H1 (cell line): ENCODE measurements at places on chromosomes 2 and 18. TPM values are rescaled to one million over a fixed set of nuclear protein-coding genes. Genes with fewer than 3 reads are reported as not detected.

DNA sequence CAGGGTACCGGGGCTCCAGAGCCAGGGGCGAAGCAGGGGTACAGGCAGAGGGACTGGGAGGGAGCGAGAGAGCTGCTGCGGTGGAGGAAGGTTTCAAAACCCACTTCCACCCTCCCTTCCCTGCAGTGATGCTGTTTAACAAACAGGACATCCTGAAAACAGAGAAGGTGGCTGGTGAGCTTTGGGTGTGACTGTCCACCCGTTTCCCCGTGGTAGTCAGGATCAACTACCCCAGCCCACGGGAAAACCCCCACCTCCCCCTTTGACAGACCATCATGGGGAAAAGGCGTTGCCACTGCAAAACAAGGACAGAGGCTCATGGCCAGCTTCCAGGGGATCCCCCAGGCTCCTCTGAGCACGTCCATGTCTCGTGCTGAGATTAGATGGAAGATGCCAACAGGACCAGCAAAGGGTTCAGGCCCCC, 12.9 kb downstream of the TMEM185B start:
- no peak overlapping the region for H3K27ac ChIP-seq
- no peaks in the 10 kb centered on the region; the same call in 1 of the 2 replicates for H3K27me3 ChIP-seq
- H3K4me3 ChIP-seq, result no peak overlapping the region
- H3K4me1 ChIP-seq, result no peaks in the 10 kb centered on the region
- H3K36me3 ChIP-seq, result no peaks in the 10 kb centered on the region

DNA sequence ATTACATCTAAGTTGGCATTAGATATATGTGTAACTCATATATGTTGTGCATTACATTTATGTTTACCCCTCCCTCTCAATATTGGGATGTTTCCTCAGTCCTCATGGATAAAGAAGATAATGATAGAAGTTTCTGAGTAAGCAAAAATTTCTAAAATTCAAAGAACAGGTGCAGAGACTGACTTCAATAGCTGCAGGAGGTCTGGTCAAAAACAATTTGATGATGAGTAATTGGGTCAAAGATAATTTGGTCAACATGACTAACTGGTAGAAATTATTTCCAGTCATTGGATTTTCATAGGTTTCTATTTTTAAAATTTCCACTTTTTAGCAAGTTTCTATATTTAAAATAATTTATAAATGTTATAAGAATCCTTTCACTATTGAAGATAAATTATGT, 1130.9 kb upstream of the SLC39A10 start:
- no peak for DNase-seq
- H3K27ac ChIP-seq, result no peak overlapping the region
- H3K36me3 ChIP-seq, result no peaks in the 10 kb centered on the region
- no peaks in the 10 kb centered on the region for H3K4me1 ChIP-seq
- H3K27me3 ChIP-seq, result no peaks in the 10 kb centered on the region

- no peaks in the 10 kb centered on the region for H3K27me3 ChIP-seq
- H3K4me1 ChIP-seq, result no peaks in the 10 kb centered on the region
- no peak overlapping the region for H3K27ac ChIP-seq
- H3K4me3 ChIP-seq, result no peak overlapping the region
- H3K36me3 ChIP-seq, result no peaks in the 10 kb centered on the region
Observed at GRCh38 chr2:109411640-109412325, 202.0 kb downstream of the SEPTIN10 start.

GRCh38 chr18:36527740-36528455, 230.4 kb downstream of the FHOD3 start:
- H3K4me1 ChIP-seq, result peaks cover 3% of the 10 kb centered on the region
- H3K27ac ChIP-seq, result no peak overlapping the region
- no peaks in the 10 kb centered on the region for H3K36me3 ChIP-seq
- no peaks in the 10 kb centered on the region for H3K27me3 ChIP-seq
- no peak for DNase-seq
- no peak overlapping the region for H3K4me3 ChIP-seq

DNA sequence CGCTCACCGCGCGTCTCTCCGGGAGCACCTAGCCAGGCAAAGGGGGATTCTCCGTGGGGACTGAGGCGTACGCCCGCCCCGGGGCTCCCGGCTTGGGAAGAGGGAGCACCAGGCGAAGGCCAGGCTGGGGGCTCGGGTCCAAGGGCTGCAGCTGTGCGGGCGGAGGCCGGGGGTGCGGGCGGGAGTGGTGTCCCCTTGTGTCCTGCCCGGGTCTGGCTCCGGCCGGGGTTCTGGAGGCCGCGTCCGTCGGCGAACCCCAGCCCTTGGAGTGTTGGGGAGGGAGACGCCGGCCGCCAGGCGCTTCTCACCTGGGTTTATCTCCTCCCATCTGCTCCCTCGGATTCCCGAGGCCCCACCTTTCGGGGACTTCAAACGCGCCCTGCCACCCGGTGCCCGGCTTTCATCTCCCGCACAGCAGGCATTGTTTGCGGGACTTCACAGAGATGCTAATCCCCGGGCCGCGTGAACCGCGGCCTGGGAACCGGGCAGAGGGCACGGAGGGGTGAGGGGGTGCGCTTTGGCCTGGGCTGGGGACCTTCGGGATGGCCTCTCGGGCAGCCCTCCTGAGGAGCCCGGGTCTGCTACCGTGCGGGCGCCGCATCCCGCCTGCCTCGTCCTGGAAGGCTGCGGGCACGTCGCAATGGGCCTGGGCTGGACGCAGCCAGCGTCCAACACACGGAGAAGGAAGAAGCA, 5.0 kb upstream of the GBX2 start:
- H3K27me3 ChIP-seq, result peaks cover 92% of the 10 kb centered on the region
- no peak overlapping the region for H3K27ac ChIP-seq
- H3K36me3 ChIP-seq, result no peaks in the 10 kb centered on the region
- H3K4me1 ChIP-seq, result peaks cover 22% of the 10 kb centered on the region
- H3K4me3 ChIP-seq, result peak overlapping the region; percentile 46

DNA sequence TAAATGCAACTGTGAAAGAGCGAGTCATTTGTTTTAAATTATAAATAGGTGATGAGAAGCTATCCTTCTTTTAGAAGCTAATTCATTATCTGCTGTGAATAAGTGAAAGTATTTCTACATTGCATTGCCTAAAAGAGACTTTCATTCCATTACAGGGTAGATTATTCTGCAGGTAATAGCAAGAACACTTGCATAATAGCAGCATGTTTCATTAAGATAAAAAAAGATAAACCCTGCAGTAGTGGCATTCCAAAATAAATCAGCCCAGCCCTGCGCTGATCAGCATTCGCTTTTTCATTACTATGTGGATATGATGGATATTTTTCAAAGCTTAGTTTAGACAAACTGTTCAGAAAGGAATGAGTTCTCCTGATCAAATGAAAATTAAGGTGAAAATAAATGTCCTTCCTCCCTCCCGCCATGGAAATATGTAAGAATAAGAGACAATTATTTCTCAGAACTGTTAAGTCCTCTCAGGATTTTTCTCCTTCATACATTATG, 72.8 kb downstream of the DSC3 start:
- H3K36me3 ChIP-seq, result no peaks in the 10 kb centered on the region
- H3K27me3 ChIP-seq, result no peaks in the 10 kb centered on the region
- DNase-seq, result no peak
- no peak overlapping the region for H3K4me3 ChIP-seq
- H3K27ac ChIP-seq, result no peak overlapping the region
- H3K4me1 ChIP-seq, result no peaks in the 10 kb centered on the region

DNA sequence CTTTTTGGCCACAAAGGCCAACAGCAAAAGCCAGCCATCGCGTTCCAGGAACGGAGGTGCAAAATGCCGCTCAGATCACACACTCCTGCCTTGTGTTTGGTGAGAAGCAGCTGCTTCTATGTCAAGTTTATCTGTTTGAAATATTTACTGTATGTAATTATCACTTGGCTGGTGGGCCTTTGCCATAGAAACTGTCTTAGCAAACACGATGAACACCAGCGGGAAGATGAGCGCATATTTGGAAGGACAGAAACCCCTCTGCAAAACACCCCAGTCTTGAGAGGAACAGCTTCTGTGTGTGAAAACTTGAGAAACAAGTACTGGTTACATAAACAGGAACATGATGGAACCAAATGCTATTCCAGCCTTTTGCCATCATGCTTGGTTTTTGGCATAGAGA, 59.7 kb downstream of the SCG2 start:
- H3K4me1 ChIP-seq, result peaks cover 7% of the 10 kb centered on the region; the same call in 1 of the 2 replicates
- H3K36me3 ChIP-seq, result no peaks in the 10 kb centered on the region
- H3K27me3 ChIP-seq, result no peaks in the 10 kb centered on the region

DNA sequence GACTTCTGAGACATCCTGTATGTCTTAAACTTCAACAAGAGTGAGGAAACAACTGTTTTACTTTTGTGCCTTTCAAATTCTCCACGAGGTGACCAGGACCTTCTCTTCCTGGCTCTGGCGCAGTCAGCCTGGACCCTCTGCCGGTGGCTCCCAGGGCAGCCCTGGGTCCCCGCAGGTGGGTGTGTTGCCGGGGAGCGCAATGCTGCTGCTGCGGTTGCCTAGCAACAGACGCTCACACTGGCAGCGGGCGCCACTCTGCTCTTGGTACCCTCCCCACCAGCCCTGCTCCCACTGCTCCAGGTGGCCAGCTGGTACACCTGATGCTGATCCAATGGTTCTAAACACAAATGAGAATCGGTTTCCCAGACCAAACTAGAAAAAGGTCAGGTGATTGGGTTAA, 58.7 kb downstream of the GNAL start:
- DNase-seq, result no peak
- no peak overlapping the region for H3K27ac ChIP-seq
- peaks cover 9% of the 10 kb centered on the region for H3K4me1 ChIP-seq
- H3K4me3 ChIP-seq, result no peak overlapping the region
- no peaks in the 10 kb centered on the region for H3K36me3 ChIP-seq
- H3K27me3 ChIP-seq, result peaks cover 2% of the 10 kb centered on the region

GRCh38 chr2:75432761-75433361, 127.9 kb downstream of the EVA1A start:
- H3K4me1 ChIP-seq, result peaks cover 5% of the 10 kb centered on the region; the same call in 1 of the 2 replicates
- DNase-seq, result no peak
- H3K36me3 ChIP-seq, result no peaks in the 10 kb centered on the region
- no peak overlapping the region for H3K4me3 ChIP-seq
- no peaks in the 10 kb centered on the region for H3K27me3 ChIP-seq

- H3K27me3 ChIP-seq, result no peaks in the 10 kb centered on the region
- DNase-seq, result no peak
- H3K4me3 ChIP-seq, result no peak overlapping the region
- no peak overlapping the region for H3K27ac ChIP-seq
Observed at GRCh38 chr2:121819846-121820245, 64.4 kb downstream of the TSN start.

GRCh38 chr2:173754165-173754564, 211.0 kb downstream of the SP3 start:
- H3K4me3 ChIP-seq, result no peak overlapping the region
- H3K27me3 ChIP-seq, result no peaks in the 10 kb centered on the region
- no peak overlapping the region for H3K27ac ChIP-seq
- H3K36me3 ChIP-seq, result no peaks in the 10 kb centered on the region
- peaks cover 7% of the 10 kb centered on the region for H3K4me1 ChIP-seq

DNA sequence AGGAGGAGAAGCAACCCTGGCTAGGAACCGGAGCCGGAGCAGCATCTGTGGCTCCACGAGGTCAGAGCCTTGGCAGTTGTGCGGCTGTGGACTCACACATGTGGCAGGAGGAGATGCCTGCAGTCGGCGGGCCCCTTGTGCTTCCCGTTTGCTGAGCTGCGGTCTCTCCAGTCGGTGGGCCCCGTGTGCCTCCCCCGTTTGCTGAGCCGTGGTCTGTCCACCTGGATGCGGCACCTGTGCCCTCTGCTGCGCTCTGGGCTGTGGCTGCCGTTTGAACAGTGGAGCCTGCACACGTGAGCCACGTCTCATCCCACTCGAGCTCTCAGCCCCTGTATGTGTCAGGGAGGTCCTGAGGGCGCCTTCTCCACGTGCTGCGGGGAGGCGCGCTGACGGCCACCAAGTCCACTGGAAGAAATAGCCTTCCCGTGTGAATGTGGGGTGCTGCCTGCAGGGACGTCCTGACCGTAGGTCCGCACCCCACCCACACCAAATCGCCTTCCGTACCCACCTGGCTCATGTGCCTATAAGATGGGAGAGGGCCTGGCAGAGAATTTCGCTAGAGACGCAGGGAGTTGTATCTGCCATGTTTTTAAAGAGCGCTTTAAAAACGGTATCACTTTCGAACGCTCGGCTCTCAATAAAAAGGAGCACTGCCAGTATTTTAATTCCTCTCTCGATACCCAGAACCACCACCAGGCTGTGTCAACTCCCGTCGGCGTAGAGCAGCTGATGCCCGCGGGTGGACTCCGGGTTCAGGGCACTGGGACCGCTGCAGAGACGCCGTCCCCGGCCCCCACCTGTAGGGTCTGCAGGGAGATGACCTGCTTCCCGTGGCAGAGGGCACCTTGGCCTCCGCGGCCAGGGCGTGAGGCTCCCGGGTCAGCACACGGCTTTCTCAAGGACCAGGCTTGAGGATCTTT, 117.0 kb downstream of the NFATC1 start:
- peak; percentile 39 for DNase-seq
- H3K36me3 ChIP-seq, result no peaks in the 10 kb centered on the region
- H3K27me3 ChIP-seq, result peaks cover 5% of the 10 kb centered on the region; the same call in 1 of the 2 replicates
- peaks cover 5% of the 10 kb centered on the region for H3K4me1 ChIP-seq

GRCh38 chr2:84971510-84972206, 697 bp downstream of the KCMF1 start:
- peaks cover 5% of the 10 kb centered on the region; the same call in 1 of the 2 replicates for H3K36me3 ChIP-seq
- H3K4me1 ChIP-seq, result no peaks in the 10 kb centered on the region; the same call in 1 of the 2 replicates
- DNase-seq, result no peak
- no peaks in the 10 kb centered on the region for H3K27me3 ChIP-seq
- peak overlapping the region; percentile 68 for H3K4me3 ChIP-seq

GRCh38 chr18:13539050-13539449, 187.3 kb downstream of the FAM210A start:
- H3K4me3 ChIP-seq, result no peak overlapping the region
- H3K27me3 ChIP-seq, result no peaks in the 10 kb centered on the region; the same call in 1 of the 2 replicates
- no peaks in the 10 kb centered on the region for H3K4me1 ChIP-seq
- H3K36me3 ChIP-seq, result no peaks in the 10 kb centered on the region

DNA sequence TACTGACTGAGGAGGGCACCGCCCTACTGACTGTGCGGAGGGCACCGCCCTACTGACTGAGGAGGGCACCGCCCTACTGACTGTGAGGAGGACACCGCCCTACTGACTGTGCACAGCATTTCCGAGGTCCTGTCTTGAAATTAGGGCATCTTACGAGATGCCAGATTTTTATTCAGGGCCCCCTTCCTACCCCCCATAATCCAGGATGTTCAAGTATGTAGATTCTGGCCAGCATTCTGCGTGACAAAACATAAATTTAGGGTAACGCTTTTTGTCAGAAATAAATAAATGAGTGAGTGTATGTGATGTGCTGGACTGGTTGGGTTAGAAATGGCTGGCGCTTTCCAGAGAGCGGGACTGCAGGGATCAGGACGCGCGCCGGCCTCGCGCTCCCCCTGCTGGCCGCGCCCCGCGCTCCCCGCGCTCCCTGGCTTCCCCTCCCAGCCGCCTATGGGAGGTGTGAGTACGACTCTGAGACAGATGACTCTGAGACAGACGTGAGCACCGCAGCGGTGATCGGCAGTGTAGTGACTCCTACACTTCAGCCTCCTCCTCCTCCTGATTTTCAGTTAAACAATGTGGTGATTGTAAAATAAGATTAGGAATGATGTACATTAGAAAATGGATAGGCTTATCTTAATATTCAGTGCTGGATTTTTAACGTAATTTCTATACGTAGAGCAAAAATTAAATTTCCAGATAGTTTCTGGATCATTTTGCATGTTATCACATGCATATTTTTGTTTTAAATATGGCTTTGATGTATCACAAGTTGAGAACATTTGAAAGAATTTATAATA, 149.2 kb upstream of the NFATC1 start:
- H3K36me3 ChIP-seq, result no peaks in the 10 kb centered on the region
- no peaks in the 10 kb centered on the region for H3K4me1 ChIP-seq
- peak; percentile 47 for DNase-seq

AKAIN1 gene
- total RNA-seq, result not detected in 2 replicates

ITPRID2 gene
- 12.6 and 13.5 TPM in 2 replicates for total RNA-seq

PTPN18 gene
- 13.1 and 14.7 TPM in 2 replicates for total RNA-seq

ZBTB14 gene
- total RNA-seq, result 15.8 and 18.3 TPM in 2 replicates

ABCG8 gene
- total RNA-seq, result not detected in 2 replicates

SCN9A gene
- 6.1 and 6.2 TPM in 2 replicates for total RNA-seq

MATN3 gene
- total RNA-seq, result 9.7 and 9.9 TPM in 2 replicates

TMEM178A gene
- total RNA-seq, result 14.0 and 14.9 TPM in 2 replicates

ASTL gene
- total RNA-seq, result 0.60 and 0.75 TPM in 2 replicates

CTNNA2 gene
- 9.0 and 10.8 TPM in 2 replicates for total RNA-seq

EDAR gene
- not detected in 2 replicates for total RNA-seq

CIDEA gene
- total RNA-seq, result not detected in 2 replicates

ORC2 gene
- total RNA-seq, result 82.3 and 89.8 TPM in 2 replicates

ACVR1C gene
- 0.40 and 0.52 TPM in 2 replicates for total RNA-seq
